ENCODE measurements at places on chromosomes 6 and 20.

- DNase-seq: no peak
These were observed 508.9 kb upstream of the ADGRB3 start for GRCh38 chr6:68126089-68126749.

- DNase-seq: no peak
These were observed 35.1 kb upstream of the SRPK1 start for GRCh38 chr6:35955970-35956369.

DNA sequence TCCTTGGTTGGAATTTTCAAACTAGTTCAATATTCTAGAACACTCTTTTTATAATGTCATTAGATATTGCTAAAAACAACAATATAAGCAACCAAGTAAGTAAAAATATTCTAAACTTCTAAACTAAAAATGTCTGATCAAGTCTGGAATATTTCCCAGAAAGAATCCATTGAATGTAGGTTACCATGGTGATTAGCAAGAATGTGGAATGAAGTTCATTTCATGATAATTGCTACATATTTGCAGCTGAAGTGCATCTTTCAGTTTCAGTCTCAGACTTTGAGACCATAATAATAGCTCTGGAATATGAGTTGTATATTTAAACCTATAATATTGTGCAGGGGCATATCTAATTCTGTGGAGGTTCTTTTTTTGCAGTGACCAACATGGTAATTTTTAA lies 61.0 kb upstream of the NKAIN2 start:
- DNase-seq: no peak

DNA sequence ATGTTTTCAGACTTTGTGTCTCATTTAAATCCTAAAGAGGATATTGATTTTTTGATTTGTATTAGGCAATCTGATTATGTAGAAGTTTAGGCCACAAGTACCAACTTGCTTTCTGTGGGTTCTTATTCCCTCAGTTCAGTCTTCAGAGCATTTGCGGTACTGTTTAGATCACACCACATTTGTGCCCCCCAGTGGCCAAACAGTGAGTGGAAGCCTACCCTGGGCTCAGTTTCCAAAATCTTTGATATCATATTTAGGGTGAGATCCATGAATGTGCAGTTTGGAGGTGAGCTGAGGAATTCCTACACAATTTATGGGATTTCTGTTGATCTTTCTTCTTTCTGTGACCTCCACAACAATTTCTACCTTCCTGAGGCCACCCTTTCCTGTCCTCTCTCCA lies 92.3 kb upstream of the FUT9 start:
- peak; percentile 16 for DNase-seq

DNA sequence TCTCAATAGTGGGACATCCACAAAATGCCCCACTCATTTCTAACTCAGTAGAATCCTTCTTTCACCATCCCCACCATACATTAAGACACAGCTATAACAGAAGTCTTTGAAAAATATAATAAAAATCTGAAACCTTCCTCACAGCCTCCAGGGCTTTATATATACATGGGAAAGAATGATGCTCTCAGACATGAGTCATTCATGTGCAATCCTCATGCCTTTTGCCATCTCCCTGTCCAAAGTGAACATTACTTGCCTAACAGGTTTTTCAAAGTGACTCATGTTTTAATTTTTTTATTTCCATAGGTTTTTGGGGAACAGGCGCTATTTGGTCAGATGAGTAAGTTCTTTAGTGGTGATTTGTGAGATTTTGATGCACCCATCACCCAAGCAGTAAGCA lies 162.7 kb downstream of the RALGAPA2 start:
- DNase-seq: peak; percentile 98

DNA sequence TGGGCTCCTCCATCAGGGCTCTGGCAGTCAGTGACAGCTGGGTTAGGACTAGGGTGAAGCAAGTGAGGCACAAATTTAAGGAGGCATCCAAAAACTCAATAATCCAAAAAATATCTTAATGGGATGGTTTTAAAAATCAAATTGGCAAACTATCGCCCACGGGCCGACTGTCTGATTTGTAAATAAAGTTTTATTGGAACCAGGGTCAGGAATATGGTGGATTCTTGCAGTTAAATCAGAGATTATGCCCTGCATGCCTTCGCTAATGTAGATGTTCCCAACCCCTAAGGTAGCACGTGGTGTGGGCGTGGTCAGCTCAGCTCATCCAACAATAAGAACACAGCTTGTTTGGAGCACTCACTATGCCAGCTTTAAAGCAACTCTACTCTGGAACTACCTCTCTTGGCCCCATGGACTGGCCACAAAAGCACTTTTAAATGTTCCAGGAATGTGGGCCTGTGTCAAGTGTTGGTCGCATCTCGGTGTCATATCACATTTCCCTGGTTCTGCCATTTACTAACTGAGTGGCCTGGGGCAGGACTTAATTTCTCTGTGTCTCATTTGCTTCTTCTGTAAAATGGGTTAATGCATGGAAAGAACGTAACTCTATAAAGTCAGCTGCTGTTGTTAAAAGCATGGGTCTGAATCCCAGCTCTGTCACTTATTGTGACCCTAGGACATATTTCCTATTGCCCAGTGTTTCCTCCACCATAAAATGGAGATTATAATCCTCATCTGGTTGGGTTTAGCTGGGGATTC lies 7.0 kb downstream of the TP53RK start:
- DNase-seq: no peak

DNA sequence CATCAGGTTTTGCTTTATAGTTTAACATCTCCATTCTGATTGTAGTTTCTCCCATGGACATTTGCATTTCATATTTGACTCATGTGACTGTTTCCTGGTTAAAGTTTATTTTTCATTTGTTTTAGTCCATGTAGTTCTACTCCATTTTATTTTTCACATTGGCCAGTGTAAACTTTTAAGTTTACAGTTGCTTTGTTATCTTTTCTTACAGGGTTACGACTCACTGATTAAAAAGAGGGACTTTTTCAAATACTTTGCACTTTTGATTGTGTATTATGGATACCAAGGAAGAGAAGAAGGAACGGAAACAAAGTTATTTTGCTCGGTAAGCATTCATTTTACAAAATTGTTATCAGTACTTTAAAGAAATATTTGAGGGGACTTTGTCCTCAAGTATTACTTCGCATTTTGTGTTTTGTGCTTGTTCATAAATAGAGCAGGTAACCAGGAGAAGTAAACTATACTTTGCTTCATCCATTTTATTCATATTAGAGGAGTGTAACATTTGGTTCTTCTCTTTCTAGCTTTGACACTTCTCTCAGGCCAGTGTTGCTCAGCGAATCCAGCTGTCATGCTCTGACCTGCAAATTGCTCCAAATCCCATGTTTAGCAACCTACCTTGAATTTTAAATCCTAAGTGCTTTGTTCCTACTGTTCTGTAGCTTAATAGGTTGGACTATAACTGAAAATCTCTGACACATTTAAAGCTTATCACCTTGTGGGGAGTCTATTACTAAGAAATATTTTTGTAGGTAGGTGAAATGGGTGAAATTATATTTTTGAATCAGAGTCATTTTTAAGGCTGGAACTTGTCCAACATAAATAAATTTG lies 24.5 kb downstream of the NCOA7 start:
- no peak for DNase-seq

Data from bronchial epithelial cell (primary cell).